ENCODE measurements at places on chromosomes 1 and 21. TPM values are rescaled to one million over a fixed set of nuclear protein-coding genes. Genes with fewer than 3 reads are reported as not detected.

DNA sequence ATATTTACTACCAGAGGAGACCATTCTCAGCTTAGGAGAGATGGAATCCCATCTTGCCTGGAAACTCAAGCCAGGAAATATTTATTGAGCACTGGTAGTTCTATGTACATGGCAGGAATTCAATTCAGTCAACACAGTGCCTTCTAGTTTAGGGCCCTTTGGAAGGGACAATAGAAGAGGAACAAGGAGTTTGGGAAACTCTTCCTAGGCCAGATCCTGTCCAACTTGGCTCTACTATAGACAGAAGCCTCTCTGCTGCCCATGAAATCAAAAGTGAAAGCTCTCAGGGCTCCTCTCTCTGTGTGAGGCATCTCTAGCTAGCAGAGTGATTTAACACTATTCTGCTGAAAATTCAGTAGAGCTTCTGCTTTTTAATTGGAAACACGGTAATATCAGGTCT, 244.6 kb upstream of the MAP1LC3C start:
- no peak for DNase-seq

GRCh38 chr1:2213576-2214505, 14.3 kb upstream of the SKI start:
- no peak for DNase-seq

DNA sequence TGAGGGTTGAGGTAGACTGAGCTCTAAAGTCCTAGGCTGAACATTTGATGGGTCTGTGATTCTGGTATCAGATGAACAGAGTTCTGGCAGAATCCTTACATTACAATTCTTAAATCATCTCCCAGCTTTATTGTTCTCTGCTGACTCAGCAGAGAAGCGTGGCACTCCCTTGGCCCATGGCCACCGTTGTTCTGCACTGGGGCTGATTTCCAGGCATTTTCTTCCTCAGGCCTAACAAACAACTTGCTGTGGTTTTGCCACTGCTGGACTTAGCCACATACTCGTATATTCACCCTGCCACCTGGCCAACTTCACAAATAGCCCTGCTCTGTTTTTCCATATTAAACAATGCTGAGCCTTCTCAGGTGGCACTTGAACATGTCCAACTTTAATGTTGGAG, 223.2 kb downstream of the TNR start:
- DNase-seq: peak; percentile 7

Gene CIART
- 0.44 TPM for total RNA-seq

DNA sequence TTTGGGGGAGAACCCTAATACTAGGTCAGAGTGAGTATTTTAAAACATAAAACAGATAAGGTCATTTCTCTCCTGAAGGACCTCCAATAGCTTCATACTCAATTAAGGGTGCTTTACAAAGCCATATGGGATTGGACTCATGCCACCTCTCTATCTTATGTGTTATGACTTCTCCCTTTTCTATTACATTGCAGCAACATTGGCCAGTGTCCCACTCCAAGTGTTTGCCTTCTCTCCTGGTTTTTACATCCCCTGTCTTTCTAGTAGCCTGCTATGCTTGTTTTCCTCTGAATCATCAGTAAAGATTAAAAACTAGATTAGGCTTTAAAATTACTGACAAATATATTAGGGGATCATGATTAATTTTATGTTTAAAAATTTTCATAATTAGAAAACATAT, 66.6 kb downstream of the SCMH1 start:
- DNase-seq: no peak

- DNase-seq: no peak
Observed at GRCh38 chr1:87197156-87197555, 131.5 kb upstream of the LMO4 start.

Gene EIF3I
- 275 TPM for total RNA-seq

GRCh38 chr1:55302972-55303371, 87.8 kb upstream of the USP24 start:
- no peak for DNase-seq

Gene E2F2
- 0.87 TPM for total RNA-seq

DNA sequence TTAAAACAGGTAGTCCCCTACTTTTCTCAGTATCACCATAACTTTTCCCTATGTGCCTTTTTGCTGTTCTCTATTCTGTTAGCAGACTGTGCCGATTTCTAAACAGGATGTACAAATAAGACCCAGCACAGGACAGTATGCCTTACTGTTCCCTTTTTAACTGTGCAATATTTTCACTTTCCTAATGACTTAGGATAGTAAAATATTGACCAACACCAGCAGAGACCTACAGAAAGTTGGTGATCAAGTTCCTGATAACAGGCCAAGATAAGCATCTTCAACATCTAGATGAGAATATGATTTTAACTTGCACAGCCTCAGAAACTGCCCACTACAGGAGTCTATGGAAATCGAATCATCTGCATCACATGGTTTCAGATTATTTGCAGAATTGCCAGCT, 42.0 kb downstream of the ADSS2 start:
- DNase-seq: no peak

GRCh38 chr1:166120281-166120680, 46.5 kb downstream of the FAM78B start:
- DNase-seq: no peak

GRCh38 chr1:166128195-166128594, 38.6 kb downstream of the FAM78B start:
- no peak for DNase-seq

DNA sequence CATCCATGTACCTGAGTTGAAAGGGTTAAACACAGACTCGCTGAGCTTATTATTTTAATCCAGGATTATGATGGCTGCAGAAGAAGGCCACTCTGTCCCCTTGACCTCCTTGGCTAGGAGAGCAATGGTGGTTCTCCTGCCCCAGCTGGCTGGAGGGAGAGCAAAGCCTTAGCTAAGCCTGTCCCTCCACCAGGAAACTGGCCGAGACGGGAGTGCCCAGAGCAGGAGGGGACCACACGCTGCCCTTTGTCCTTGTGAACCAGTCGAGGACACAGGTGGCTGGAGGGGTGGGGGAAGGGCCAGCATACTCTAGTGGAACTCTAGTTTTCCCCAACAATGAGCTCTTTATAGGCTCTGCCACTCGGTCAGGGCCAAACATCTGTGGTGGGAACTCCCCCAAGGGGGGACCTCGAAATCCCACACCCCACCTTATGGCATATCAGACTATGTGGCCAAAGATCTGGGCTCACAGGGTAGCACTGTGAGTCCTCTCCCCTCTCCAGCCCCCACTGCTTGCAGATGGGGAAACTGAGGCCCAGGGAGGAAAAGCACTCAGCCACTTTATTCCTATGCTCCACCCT, 12.9 kb downstream of the KIAA1614 start:
- no peak for DNase-seq

GRCh38 chr1:4797429-4797828, 143.0 kb downstream of the AJAP1 start:
- no peak for DNase-seq

DNA sequence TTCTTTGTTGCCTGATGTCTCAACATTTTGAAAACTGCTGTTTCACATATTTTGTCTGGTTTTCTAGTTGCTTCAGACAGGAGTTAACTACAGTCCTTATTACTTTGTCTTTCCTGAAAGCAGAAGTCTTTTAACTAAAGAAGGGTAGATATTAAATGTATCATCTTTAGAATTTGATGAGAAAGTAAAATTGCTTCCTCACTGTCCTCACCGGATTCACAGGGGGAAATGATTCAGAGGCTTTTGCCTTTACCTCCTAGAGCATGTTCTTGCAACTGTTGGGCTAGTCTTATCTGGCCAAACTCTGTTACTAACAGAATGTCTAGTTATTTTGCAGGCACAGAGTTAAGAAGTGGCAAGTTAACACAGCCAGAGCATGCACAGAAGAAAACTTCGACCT, 107.2 kb upstream of the VAV3 start:
- DNase-seq: no peak

Gene GPA33
- total RNA-seq: not detected

GRCh38 chr21:28229814-28230213, 762.9 kb downstream of the LTN1 start:
- no peak for DNase-seq

DNA sequence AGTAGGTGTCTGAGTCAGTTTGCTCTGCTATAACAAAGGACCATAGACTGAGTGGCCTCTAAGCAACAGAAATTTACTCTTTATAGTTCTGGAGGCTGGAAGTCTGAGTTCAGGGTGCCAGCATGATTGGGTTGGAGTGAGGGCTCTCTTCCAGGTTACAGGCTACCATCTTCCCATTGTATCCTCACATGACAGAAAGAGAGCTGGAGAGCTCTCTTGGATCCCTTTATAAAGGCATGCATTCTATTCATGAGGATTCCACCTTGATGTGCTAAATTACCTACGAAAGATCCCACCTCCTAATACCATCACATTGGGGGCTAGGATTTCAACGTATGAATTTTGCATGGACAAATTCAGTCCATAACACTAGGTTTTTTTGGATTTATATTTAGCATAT, 79.6 kb downstream of the LTN1 start:
- DNase-seq: no peak

- no peak for DNase-seq
Observed at GRCh38 chr1:95095833-95096217, 21.3 kb upstream of the TLCD4 start.

Gene CD5L
- not detected for total RNA-seq

DNA sequence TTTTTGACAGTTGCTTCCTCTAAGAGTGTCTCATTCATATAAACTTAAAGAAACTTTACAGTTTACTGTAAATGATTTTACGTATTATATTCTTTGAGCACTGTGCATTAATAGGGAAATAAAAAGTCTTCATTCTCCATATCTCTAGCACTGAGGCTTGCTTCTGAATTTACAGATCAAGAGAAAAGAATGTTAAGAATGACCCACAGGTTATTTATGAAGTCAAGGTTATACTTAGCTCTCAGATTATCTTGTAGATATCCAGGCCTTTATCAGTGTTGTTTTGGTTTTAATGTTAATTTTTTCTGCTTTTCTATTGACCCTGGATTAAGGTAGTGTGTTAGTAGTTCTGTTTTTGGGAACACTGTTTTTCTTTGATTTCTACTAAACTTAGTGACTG, 91.4 kb downstream of the GPR161 start:
- no peak for DNase-seq

Gene SPRR1B
- not detected for total RNA-seq

Gene TMPRSS2
- total RNA-seq: not detected

Gene XCL1
- total RNA-seq: not detected

DNA sequence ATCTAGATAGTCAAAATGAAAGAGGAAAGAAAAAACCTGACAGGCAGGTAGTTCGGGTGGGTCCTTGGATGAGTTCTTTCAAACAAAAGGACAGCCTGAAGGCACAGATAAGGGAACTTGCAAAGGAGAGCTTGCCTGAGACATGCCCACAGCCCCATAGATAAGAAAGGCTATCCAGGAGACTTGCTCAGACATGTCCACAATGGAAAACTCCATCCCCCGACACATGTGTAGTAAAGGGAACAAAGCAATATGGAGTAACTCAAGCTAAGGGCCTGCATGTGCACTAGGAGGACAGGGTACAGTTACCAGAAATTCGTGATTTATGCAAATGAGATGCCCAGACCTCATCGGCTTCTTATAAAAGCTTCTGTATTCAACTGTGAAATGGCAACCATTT, 281.5 kb downstream of the NEGR1 start:
- peak; percentile 18 for DNase-seq

DNA sequence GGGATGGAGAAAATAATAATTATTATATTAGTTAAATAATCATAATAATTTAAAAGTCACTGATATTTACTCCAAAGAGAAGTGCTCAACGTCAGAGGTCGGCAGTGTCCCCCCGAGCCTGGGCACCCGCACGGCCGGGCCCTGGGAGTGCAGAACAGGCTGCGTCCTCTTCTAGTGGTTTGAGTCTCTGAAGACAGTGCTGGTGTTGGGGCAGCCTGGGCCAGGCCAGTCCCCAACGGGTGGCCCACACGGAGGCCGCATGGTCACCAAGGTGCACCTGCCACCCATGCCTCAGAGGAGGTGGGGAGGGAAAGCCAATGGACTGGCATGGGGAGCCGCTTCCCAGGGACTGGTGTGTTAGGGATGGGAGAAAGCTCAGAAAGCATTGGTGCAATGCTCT, 27.3 kb downstream of the WNT9A start:
- no peak for DNase-seq

GRCh38 chr1:61175976-61176375, 93.6 kb downstream of the NFIA start:
- DNase-seq: no peak

Gene LMX1A
- not detected for total RNA-seq

DNA sequence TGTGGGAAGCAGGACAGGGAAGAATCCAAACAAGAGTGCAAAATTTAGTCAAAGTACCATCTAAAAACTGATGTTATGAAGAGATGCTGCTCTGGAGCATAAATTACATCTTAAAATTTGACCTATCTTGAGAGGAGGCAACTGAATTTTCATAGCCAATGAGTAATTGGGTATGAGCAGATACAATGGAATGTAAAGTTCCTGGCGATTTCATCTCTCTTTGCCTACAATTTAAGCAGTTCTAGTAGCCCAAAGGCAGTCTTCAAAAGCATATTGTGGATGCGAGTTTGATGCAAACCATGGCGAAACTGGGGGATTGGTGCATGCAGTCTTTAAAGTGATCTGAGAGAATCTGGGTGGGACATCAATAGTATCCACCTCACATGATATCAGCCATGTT, 1265.9 kb downstream of the BRINP3 start:
- DNase-seq: no peak

Gene FAM72C
- 0.20 TPM for total RNA-seq

DNA sequence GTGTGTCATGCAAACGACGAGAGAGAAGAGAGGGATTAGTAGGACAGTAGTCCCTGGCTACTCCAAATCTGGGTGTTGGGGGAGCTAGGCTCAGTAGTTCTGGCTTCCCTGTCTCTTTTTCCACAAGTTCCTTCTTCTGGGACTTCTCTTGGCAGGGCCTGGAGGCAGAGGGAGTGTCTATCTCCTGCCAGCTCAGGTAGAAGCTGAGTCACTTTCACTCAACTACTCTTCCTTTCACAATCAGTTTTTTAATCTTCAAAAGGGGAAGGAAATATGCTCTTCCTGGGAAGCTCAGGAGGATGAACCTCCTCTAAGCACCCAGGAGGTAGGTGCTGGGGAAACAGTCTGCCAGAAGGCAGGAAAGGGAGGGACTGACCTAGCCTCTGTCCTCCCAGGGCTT, 35.2 kb upstream of the MAGOH start:
- no peak for DNase-seq

- no peak for DNase-seq
Observed at GRCh38 chr1:163834778-163835177, 513.0 kb downstream of the NUF2 start.

DNA sequence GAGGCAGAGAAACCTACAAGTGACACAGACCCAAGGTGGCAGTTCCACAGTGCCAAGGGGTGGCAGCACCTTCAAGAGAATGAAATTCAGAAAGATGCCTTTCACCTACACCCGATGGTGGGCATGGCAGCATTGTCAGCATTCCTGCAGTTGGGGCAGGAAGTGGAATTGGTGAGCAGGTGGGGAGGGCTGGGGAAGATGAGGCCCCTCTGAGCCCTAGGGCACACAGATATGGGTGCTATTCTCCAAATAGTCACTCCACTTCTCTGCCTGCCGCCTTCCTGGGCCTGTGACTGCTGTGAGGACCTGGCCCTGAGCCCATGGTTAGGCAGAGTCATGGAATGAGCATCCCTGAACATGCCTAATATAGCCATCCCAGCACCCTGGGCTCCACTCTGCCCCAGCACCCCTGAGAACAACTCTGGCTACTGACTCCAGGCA, 8.3 kb downstream of the SHISA4 start:
- peak; percentile 20 for DNase-seq

GRCh38 chr1:175072099-175072951, 4.7 kb downstream of the TNN start:
- peak; percentile 14 for DNase-seq

Gene ATAD3A
- total RNA-seq: 22.2 TPM

Data from lung microvascular endothelial cell (primary cell).